SK-N-SH (cell line): ENCODE measurements at places on chromosomes 7 and 10. TPM values are rescaled to one million over a fixed set of nuclear protein-coding genes. Genes with fewer than 3 reads are reported as not detected.

- H3K4me1 ChIP-seq, result peaks cover 7% of the 10 kb centered on the region
- H3K27ac ChIP-seq, result peak overlapping the region; percentile 93
- no peak overlapping the region for H3K4me3 ChIP-seq
- peak; percentile 58 for DNase-seq
Measured at GRCh38 chr10:76311752-76312636, 880.6 kb downstream of the LRMDA start.

DNA sequence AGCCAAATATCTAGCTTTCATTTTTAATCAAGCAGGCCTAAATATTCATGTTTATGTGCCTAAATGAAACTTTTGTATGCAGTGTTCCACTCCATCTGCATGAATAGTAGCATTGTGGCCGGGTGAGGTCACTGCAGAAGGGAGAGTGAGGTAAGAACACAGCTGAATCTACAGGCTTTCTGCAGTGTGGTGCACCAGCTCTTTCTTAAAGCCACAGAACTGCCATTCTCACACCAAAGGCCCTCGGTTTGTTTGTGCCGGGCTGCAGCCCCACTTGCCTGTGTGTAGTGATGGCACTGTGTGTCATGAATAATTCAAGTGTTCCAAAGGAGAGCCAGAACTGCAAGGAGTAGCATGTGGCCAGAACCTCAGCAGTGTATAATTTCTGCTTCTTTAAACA, 204.1 kb downstream of the TRIL start:
- H3K27me3 ChIP-seq, result no peaks in the 10 kb centered on the region
- no peaks in the 10 kb centered on the region for H3K36me3 ChIP-seq
- H3K27ac ChIP-seq, result no peak overlapping the region
- H3K4me3 ChIP-seq, result no peak overlapping the region
- no peak for DNase-seq

GRCh38 chr10:117140525-117140902, 2.4 kb upstream of the VAX1 start:
- no peaks in the 10 kb centered on the region for H3K36me3 ChIP-seq
- DNase-seq, result no peak
- H3K27me3 ChIP-seq, result peaks cover 78% of the 10 kb centered on the region
- H3K4me1 ChIP-seq, result no peaks in the 10 kb centered on the region
- H3K4me3 ChIP-seq, result no peak overlapping the region

- H3K4me1 ChIP-seq, result 0 out of 2 replicates have a peak, but pooled peaks cover 9% of the 10 kb centered on the region
- H3K27me3 ChIP-seq, result no peaks in the 10 kb centered on the region
- peaks cover 27% of the 10 kb centered on the region for H3K36me3 ChIP-seq
- no peak overlapping the region for H3K27ac ChIP-seq
- H3K4me3 ChIP-seq, result no peak overlapping the region
- no peak for DNase-seq
Measured at GRCh38 chr7:133937786-133938185, 189.4 kb upstream of the LRGUK start.

DNA sequence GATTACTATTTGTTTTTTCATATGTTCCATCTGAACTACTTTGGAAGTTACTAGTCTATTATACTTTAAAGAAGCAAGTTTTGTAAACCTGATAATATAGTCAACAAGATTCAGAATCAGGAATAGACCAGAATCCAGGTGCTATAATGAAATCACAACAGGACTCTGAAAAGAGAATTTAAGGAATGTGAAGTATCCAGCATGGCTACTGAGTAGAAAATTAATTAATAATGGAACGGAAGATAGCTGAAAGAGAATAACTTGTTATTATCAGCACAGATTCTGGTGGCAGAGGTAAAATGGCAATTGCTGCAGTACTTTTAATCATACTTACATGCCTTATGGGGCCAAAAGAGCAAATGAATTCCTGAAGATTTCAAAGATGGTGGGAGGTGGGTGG, 43.1 kb upstream of the CHCHD3 start:
- no peaks in the 10 kb centered on the region for H3K27me3 ChIP-seq
- peaks cover 7% of the 10 kb centered on the region for H3K4me1 ChIP-seq
- DNase-seq, result no peak
- no peaks in the 10 kb centered on the region for H3K36me3 ChIP-seq
- H3K27ac ChIP-seq, result no peak overlapping the region

- H3K27ac ChIP-seq, result no peak overlapping the region
- DNase-seq, result no peak
- H3K27me3 ChIP-seq, result no peaks in the 10 kb centered on the region
- 0 out of 2 replicates have a peak, but pooled peaks cover 2% of the 10 kb centered on the region for H3K4me1 ChIP-seq
- H3K36me3 ChIP-seq, result no peaks in the 10 kb centered on the region
Measured at GRCh38 chr7:36490419-36490830, 100.8 kb downstream of the ANLN start.

DNA sequence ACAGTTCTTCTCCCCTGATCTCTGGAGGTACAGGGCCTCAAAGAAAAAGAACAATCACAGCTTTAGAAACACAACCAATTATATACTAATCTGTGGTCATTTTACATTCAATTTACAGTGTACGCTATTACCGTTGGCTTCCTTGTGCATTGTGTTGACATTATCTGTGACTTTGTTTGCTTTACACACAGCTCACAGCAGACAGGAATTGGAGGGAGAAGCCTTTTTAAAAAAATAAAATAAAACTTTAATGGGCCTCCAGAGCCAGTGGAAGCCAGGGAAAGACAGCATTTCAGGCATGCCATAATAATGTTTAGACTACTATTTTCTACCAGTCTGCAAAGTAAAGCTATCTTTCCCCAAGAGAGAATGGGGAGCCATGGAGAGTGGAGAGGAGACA, 179.0 kb upstream of the ADO start:
- H3K36me3 ChIP-seq, result no peaks in the 10 kb centered on the region
- H3K27me3 ChIP-seq, result no peaks in the 10 kb centered on the region
- no peaks in the 10 kb centered on the region for H3K4me1 ChIP-seq

DNA sequence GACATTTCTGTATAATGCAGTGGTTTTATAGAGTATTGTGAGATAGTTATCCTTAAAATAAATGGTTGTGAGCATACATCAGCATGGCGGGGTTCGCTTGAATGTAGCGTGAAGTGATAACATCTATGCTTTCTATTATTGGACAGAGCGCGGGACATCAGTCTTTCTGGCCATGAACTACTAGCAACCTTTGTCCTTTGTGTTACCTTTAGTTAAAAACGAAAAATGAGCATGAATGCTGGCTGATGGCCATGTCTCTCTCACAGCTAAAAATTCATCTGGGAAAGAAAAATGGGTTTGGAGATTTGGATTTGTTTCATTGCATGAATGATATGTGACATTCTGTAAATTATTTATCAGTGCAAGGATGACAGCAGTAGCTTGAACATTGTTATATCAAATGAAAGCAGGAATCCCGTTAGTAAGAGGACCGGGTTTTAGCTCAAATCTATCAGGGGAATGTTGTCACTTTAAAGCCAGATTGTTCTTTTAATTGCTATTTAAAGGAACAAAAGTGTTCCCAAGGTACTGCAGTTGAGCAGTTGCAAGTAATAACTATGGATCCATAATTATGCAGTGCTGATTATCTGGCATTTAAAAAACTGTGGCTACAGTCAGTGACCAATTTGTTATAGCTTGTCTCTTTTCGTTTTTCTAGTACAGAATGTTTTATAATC, 131.0 kb downstream of the KAT6B start:
- H3K4me1 ChIP-seq, result peaks cover 14% of the 10 kb centered on the region
- no peaks in the 10 kb centered on the region for H3K36me3 ChIP-seq
- peak overlapping the region; percentile 9; the same call in 1 of the 2 replicates for H3K27ac ChIP-seq
- peak; percentile 42 for DNase-seq

Gene TRIM74
- polyA plus RNA-seq, result 0.21 and 0.26 TPM in 2 replicates

Gene ZNF117
- polyA plus RNA-seq, result 3.8 and 6.5 TPM in 2 replicates

Gene OR2A42
- polyA plus RNA-seq, result not detected in 2 replicates

Gene LMOD2
- 0.05 TPM in 1 of 2 replicates, not detected in the other for polyA plus RNA-seq

Gene CDK1
- 20.8 and 22.3 TPM in 2 replicates for polyA plus RNA-seq

Gene GPNMB
- 13.8 and 24.9 TPM in 2 replicates for polyA plus RNA-seq

Gene RARRES2
- 0.26 and 0.43 TPM in 2 replicates for polyA plus RNA-seq

Gene CPA2
- 0.03 TPM in 1 of 2 replicates, not detected in the other for polyA plus RNA-seq

Gene SFTPD
- 0.03 TPM in 1 of 2 replicates, not detected in the other for polyA plus RNA-seq
